ENCODE measurements at places on chromosomes 11 and 22.
A peak's percentile ranks its signal among the peaks of the same experiment; 100 is the strongest.

- no peak for DNase-seq
Measured at GRCh38 chr11:35311331-35311730, 108.0 kb downstream of the SLC1A2 start.

GRCh38 chr11:112219476-112220232 lies 6.6 kb upstream of the PTS start:
- peak; percentile 62 for DNase-seq

DNA sequence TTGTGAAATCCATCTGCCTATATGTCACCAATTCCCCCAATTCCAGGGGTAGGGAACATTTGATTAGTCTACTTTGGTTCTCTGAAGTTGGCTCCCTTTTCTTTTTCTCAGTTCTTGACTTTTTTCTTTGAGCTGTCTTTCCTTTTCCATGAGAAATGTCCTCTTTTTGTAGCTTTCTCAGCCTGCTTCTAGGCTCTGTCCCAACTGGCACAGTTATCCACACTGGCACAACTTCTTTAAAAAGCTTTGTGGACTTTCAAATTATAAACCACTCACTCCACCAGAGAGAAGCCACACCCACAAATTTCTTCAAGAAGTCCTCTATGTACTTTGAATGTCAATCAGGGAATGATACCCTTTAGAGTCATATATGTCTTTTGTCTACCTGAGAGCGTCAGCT lies 100.5 kb downstream of the TTC17 start:
- DNase-seq = no peak

- DNase-seq = no peak
Measured at GRCh38 chr11:6237266-6237665, 1.6 kb upstream of the CNGA4 start.

DNA sequence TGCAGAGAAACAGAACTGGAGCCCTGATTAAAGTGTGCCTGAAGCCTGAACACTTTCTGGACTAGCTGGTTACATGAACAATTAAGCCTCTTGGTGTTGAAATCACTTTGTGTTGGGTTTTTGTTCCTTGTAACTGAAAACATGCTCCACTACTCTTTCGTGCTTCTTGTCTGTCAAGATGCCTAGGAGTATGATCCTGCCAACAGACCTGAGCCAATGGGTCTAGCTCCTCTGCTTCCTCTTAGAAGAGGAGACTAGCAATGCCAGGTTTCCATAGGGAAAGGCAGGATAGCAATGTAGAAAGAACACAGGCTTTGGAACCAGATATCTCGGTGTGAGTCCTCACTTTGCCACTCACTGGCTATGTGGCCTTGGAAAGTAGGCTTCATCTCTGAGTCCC lies 40.3 kb downstream of the IRAG1 start:
- DNase-seq = no peak

Measured in KG1 (cell line).